Mucosa of gallbladder (tissue), 1 donor: ENCODE measurements at places on chromosomes 12 and 14. TPM values are rescaled to one million over a fixed set of nuclear protein-coding genes. Genes with fewer than 3 reads are reported as not detected.

DNA sequence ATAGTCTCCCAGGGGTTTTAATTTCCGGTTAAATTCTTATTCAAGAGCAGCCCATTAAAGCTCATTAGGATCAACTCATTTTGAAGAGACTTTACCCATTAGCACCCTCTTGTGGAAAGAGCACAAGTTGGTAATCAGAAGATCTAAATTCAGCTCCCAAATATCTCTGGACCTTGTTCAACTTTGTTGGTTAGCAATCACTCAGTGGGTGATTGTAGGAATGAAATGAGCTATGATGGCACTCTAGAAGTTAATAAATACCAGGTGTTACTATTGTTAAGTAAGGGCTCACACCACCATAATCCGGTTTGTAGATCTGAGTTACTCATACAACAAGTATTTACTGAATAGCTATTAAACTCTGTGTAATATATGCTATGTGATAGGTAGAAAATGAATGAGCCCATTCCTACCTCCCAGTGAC, 42.9 kb downstream of the TRIP11 start:
- peak; percentile 20 for DNase-seq

DNA sequence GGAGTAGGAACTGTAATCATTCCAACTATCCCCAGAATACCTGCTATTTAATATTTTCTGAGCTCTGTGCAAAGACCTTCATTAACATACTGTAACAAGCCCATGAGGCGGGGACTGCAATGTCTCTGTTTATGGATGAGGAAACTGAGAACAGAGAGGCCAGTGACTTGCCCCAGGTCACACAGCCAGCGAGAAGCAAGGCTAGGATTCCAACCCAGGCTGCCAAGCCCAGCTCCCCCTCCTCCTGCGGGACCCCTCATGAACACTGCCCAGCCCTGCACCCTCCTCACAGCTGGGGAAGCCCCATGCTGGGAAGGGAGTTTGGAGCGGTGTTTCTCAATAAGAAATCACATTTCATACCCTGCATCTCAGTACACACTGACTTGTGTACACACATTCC, 10.9 kb downstream of the HVCN1 start:
- no peak for DNase-seq

Gene SPIC
- total RNA-seq: not detected

- no peak for DNase-seq
These were observed 134.6 kb downstream of the TMEM121 start for GRCh38 chr14:105660816-105661531.

DNA sequence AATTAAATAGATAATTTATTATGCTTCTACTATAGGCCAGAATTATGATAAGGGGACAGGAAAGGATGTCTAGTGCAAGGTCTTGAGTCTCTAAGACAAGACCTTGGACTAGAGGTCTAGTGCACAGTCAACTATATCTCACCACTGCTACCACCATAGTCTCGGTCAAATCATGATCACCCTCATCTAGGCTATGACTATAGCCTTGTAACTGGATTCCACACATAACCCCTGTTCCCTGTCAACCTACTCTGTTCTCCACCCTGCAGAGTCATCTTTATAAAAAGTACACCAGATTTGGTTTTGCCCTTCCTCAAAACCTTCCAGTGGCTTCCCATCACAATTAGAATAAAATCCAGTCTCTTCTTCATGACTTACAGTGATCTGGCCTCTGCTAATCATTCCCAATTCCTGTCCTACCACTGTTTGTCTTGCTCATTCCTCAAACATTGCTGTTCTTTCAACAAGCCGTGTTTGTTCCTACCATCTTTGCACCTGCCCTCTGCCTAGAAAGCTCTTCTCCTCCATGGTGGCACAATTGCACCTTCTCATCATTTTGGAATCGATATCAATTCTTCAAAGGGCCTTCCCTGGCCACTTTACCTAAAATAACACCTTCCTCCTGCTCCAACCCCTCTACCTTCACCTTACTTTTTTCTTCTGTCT, 169.4 kb downstream of the FOXN3 start:
- DNase-seq: no peak

- no peak for DNase-seq
These were observed 18.7 kb downstream of the RCOR1 start for GRCh38 chr14:102610968-102611811.

- no peak for DNase-seq
These were observed 415.4 kb upstream of the CCDC196 start for GRCh38 chr14:66070542-66071319.

Gene CCDC38
- total RNA-seq: not detected

DNA sequence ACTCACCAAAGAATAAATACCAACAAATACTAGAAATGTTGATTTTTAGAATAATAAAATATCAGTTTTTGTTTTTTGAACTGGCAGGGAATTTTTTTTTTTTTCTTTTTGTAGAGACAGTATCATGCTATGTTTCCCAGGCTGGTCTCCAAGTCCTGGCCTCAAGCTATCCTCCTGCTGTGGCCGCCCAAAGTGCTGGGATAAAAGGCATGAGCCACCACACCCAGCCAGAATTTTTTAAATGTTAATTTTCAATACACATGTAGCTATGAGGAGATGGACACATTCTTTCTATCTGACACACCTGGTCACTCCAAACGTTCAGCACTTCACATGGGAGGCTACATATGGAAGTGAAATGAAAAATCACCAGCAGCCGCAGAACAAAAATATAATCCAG, 126.8 kb downstream of the ETV6 start:
- DNase-seq: no peak

- DNase-seq: no peak
These were observed 867 bp upstream of the TDG start for GRCh38 chr12:103964805-103965204.

DNA sequence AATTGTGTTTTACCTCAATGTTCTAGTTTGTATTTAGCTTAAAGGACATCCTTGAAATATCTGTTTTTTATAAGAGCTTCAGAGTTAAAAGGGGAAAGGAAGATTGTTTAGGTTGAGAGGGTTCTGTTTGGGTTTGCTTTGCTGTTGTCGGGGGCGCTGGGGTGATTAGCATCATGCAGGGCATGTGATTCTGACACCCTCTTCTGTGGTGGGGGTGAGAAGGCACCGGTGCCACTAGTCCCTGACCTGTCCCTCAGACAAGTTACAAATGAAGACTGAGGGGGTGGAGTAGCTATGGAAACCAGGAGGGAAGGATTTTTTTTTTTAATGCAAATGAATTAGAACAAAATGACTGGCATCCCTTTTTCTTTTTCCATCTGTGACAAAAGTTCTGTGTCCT, 291.3 kb downstream of the RPAP3 start:
- no peak for DNase-seq

GRCh38 chr12:12266389-12266872, 413 bp downstream of the LRP6 start:
- peak; percentile 15 for DNase-seq

Gene APOF
- total RNA-seq: 0.20 TPM

DNA sequence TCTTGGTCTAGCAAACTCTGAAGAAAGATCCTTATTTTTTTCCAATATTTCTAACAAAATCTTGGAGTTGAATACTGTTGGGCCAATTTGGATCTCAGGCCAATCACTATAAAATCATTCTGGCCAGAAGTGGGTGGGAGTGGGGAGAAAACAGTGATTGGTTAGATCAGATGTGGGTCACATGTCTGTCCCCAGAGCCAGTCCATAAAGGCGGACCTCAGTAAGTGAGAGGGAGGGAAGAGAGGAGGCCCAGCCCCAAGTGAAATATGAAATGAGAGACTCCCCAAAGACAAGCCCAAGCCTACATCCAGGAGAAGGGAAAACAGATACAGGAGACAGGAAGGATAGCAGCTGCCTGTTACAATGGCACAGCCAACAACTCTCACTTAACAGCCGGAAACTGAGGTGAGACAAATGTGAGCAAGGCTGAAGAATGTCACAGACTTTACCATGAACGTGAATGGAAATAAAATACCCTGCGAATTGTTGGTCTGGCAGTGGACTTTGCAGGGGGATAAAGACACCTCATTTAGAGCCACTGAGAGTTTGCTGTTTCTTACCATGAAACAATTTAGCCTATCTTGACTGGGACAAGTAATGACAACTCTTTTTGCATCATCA, 144.7 kb downstream of the HMGA2 start:
- no peak for DNase-seq

DNA sequence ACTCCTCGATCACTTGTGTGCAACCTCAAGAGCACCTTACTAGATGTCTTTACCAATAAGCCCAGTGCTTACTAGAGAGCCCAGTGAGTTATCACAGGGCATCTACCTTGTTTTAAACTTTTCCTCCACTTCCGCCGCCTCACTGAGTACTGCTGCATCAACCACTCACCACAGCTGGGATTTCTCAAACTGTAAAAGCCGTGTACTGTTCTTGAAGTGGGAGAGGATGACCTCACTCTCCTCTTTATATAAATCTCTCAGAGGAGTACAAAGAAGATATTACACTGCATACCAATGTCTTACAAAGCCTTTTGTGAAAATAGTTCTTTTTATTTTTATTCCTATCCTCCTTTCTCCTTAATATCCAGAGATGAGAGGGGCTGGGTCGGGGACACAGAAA, 94.1 kb downstream of the PLCZ1 start:
- DNase-seq: peak; percentile 18

Gene CCDC175
- total RNA-seq: 0.58 TPM

GRCh38 chr14:55381040-55381439, 30.6 kb downstream of the ATG14 start:
- no peak for DNase-seq

Gene CLEC1A
- total RNA-seq: 3.5 TPM

Gene PKP2
- total RNA-seq: 39.3 TPM

Gene GUCY2C
- total RNA-seq: 0.12 TPM

Gene YEATS4
- 12.7 TPM for total RNA-seq

Gene PTCSC3
- total RNA-seq: not detected

DNA sequence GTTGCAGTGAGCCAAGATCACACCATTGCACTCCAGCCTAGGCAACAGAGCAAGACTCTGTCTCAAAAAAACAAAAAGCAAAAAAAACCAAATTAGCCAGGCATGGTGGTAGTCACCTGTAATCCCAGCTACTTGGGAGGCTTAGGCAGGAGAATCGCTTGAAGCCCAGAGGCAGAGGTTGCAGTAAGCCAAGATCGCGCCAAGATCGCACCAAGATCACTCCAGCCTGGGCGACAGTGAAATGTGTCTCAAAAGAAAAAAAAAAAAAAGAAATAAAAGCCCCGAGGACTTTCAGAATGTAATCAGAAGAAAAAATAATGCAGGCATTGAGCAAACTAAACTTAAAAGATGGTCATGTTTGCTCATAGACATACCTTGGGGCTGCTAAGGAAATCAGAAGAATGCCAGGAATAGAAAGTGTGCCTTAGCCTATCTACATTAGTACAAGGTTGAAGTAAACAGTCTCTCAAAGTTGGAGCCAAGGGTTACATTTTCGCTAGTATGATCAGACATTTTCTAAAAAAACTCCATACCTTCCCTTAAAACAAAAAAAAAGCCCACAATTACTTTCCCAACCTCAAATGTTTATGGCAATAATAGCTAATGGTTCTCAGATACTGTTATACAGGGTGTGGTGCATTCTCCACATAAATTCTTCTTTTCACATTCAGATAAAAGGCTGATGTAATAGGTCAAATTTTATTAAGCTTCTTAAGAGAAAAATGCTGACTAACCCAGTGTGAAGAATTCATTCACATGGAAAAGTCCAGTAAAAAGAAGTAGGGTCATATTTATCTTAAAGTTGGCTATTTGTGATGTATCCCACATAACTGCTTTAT, 15.8 kb downstream of the DTD2 start:
- no peak for DNase-seq

- DNase-seq: no peak
These were observed 114.0 kb upstream of the KRAS start for GRCh38 chr12:25364529-25365339.

Gene VASH1
- 18.4 TPM for total RNA-seq

Gene SNAPC1
- total RNA-seq: 5.9 TPM

Gene NR4A1
- total RNA-seq: 131 TPM
